Inflammatory macrophage treated with lipopolysaccharide for 1 hour (primary cell): ENCODE measurements at places on chromosomes 5 and 9.
A peak's percentile ranks its signal among the peaks of the same experiment; 100 is the strongest.

DNA sequence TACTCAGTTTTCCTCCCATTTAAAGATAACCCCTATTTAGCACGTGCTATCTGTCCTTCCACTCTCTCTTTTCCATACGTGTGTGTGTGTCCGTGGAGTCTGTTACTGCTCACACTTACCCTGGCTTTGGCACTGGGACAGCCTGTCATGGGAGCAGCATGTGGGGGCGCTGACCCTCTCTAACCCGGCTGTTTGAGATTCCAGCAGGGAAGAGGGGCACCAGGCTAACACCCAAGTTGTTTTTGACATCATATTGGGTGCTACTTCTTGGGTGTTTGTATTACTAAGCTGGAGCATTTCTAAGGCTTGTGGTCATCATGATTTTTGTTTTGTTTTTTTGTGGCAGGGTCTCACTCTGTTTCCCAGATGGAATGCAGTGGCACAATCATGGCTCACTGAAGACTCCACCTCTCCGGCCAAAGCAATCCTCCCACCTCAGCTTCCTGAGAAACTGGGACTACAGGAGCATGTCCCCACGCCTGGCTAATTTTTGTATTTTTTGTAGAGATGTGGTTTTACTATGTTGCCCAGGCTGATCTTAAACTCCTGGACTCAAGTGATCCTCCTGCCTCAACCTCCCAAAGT, 56.9 kb upstream of the SIMC1 start:
- DNase-seq, result no peak

DNA sequence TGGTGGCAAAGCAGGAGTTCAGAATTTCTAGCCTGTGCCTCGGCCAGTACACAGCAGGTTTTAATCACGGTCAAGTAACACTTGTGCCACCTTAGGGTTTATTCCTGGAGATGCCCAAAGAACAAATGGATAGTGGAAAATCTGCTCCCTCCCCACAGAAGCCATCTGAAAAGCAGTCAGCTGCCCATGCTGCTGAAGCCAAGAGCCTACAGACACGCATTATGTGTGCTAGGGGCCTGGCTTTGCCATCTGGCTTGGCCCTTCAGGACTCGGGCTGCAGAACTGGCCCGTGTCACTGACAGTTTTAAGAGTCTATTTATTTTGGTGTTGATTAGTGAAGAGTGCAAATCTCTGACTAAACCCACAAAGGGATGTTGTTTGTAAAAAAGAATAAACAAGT, 11.1 kb downstream of the ARSB start:
- no peak for DNase-seq

DNA sequence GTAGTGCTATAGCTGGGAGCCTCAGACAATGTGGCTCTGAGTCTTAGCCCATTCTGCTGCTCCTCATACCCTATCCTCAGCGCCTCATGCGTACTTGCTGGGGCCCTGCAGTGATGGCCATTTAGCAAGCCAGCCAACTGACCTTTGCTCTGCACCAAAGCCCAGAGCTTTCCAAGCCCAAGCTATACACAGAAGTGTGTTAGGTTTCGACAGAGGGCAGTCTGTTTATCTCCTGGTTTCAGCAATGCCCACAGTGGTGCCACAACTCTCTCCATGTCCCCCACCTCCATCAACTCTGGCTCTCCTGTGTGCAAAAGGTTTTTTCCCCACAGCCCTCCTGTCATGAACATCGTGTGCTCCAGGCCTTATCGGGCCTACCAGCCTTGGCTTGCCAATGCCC, 16.9 kb downstream of the GNG10 start:
- no peak for DNase-seq

DNA sequence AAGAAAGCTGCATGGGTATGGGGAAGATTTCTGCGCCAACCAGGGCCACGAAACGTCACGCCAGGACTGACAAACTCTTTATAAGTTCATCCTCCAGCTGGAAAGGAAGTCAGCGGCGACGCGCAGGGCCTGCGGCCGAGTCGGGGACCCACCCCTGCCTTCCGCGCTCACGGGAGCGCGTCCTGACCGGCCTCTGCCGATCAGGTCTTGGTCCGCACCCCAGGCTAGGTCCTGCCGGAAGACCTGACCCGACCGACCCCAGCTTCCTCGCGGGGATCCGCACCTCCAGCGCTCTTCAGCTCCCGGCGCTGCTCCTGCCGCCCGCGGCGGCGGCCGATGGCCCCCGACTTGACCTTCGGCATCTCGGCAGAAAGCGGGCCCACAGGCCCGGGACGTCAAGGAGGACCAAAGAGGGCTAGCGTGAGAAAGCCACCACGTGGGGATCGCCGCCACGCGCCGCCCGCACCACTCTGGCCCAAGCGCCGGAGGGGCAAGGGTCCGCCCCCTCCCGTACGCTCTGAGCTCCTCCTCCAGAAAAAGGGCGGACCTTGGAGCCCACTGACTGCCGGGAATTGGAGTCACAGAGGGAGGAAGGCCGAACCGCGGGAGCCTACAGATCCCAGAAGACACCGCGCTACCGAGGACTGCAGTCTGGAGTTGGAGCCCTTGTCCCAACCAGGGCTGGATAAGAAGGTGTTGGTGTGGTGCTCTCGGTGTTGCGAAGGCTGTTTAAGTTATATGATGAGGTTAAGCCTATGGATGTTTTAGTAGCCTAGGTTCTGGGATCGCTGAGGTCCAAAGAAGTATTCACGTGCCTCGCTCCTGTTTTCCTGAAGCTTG, at the start of gene DIMT1:
DIMT1 (minus strand) TSS at position 495 of the 840 bp plus-strand sequence; CDS start at position 362, 133 bp downstream.
- DNase-seq, result peak; percentile 97

DNA sequence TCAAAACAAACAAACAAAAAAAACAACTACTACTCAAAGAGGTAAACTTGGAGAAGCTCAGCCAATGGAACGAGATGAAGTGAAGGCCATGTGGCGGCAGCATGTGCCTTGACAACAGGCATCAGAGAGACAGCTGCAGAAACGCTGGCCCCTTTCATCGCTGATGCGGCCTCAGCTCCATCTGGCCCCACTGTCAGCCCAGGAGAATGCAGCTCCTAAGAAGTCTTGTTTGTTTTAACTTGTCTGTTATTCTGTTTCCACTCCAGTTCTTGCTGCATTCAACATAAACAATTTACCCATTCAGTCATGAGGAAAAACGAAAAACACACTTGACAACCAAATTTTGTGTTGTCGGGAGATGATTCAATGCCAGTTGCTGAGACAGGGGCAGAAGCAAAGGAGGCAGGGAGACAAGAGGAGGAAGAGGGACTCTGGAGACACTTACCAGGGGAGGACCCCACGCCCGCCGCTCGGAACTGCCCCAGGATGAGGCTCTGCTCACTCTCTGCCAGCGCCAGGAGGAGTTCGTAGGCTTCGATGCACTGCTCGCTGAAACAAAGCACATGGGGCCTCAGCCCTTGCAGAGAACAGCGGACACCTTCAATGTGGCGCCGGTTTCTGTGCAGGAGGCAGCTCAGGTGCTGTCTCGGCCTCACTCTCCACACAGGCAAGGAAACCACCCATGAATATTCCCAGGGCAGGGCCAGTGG, 91.2 kb downstream of the DCP2 start:
- no peak for DNase-seq

DNA sequence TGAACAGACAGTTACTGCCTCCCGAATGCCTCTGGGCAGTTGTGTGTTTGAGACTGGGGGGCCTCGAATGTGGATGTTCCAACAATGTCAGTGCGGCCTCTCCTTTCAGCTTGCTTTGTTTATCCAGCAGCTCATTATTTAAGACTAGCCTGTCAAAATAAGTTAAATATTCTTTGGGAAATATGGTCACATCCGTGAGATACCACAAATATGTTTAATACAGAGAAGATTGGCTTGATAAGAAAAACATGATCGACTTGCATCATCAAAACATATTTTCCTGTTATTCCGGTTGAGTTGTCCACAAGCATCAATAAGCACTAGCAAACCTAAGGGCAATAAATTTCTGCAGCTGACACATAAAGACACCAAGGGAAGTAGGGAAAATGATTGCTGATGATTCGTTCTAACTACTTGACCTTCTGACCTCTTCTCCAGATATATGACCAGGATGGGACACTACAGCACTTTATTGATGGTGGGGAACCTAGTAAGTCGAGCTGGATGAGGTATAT, 66.5 kb downstream of the PRDM6 start:
- DNase-seq, result no peak

DNA sequence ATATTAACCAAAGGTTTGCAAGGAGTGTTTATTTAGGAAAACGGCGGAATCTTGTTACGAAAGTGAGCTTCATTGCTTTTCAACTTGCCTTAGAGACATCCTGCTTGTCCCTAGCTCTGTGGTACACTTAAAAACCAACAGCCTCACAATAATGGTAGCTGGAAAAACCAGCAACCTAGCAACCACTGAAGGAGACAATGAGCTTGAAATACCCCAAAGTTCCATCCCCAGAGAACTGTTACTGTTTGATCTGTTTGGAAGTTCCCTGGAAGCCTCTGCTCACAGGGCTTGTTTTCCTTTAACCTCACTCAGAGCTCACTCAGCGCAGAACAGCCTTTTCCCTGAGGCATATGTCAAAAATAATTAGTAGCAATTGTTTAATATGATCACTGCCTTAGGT, 43.2 kb downstream of the SH3TC2 start:
- DNase-seq, result no peak

- peak; percentile 53 for DNase-seq
These were observed 3.8 kb downstream of the NDUFA8 start for GRCh38 chr9:122155796-122156195.

- no peak for DNase-seq
These were observed 180.0 kb upstream of the IL12B start for GRCh38 chr5:159510282-159510681.

DNA sequence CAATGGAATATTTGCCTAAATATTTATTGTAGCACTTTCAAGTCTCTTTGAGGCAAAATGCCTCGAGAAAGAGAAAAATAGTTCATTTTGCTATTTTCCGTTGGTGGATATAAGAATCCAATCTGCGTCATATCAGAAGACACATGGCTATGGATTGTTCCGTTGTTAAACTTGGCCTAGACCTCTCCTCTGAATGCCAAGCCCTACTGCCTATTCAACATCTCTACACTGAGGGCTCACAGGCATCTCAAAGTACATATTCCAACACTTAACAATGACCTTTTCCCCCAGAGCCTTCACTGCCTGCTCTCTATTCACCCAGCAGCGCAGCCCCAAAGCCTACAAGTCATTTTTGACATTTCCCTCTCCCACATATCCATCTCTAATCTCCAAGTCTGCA, 350.1 kb downstream of the GLIS3 start:
- no peak for DNase-seq

- DNase-seq, result peak; percentile 69
These were observed 56.7 kb downstream of the HSPA4 start for GRCh38 chr5:133108481-133108921.

- DNase-seq, result no peak
These were observed 98.5 kb downstream of the MRPS27 start for GRCh38 chr5:72221541-72221940.

DNA sequence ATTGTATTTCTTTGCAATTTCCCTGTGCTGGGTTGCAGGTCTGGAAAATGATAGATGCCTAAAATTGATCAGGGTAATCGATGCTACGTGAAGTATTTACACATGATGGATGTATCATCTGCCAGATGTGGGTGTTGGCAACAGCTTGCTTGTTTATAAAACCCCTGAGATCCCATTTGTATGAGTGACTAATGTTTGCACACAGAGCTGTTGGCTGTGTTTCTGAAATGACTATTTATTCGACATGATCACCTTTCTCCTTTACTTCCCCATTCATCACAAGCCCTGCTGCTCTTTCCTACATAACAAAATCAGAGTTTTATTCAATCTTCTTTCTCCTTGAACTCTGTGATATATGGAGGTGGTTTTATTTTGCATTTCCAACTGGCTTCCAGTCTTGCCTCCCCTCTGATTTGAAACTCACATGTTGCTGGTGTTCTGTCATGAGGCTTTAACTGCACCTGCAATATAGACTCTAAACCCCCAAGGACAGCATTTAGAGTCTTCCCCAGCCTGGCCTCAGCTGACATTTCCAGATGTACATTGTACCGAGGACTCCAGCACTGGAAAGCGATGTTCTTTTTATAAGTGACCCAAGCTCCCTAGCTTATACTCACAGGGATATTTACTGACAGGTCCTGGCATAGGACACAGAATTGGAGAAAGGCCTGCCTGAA, 50.7 kb upstream of the SHB start:
- DNase-seq, result no peak

- DNase-seq, result no peak
These were observed 164.0 kb downstream of the ARHGAP26 start for GRCh38 chr5:142934051-142934762.

GRCh38 chr5:32136342-32136741, 37.8 kb downstream of the GOLPH3 start:
- DNase-seq, result no peak

DNA sequence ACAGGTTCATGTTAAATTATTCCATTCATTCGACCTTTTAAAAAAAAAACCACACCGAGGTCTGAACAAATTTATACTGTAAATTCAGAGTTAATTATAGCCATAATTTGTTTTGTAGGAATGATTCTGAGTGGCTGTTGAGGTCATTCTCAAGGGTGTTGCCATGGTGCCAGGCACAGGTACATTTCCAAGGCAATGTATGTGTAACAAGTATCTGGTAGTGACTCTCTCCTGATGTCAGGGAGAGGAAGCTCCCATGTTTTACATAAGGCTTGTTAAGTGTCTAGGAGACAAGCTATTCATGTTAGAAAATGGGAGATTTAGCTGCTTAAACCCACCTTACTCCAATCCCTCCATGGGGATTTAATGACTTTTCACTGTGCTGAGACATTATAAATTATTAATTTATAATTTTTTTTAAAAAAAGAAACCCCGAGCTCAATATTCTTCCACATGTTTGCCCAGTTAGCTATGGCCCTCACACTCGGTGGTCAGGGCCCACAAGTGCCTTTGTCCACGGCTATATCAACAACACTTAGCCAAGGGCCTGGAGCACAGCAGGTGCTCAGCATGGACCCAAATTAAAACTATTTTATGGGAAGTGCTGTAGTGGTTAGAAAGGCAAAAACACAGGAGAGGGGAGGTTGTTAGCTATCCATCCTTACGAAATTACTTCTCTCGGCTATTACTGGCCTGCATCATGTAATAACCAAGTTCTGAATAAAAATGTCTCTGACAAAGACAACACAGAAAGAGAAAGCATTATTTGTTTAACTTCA, 154.6 kb upstream of the GNA14 start:
- DNase-seq, result no peak
